Spinal cord (tissue), 10 donors: ENCODE measurements at places on chromosomes 1 and 21. TPM values are rescaled to one million over a fixed set of nuclear protein-coding genes. Genes with fewer than 3 reads are reported as not detected.
A peak's percentile ranks its signal among the peaks of the same experiment; 100 is the strongest.

Gene FMO2
- 4.7 TPM for total RNA-seq

Gene EPHA10
- 9.6 TPM for total RNA-seq

Gene ARHGEF2
- 62.1 TPM for total RNA-seq

Gene VHLL
- not detected for total RNA-seq

Gene TMPRSS15
- total RNA-seq, result 0.10 TPM

Gene TTC39A
- total RNA-seq, result 3.3 TPM

Gene C1orf116
- 0.10 TPM for total RNA-seq

Gene ASPM
- 18.3 TPM for total RNA-seq

Gene MYBPH
- total RNA-seq, result not detected

Gene PTGFR
- 28.9 TPM for total RNA-seq

- DNase-seq, result no peak
- peaks cover 19% of the 10 kb centered on the region for H3K4me1 ChIP-seq
- H3K4me3 ChIP-seq, result no peak overlapping the region
- peaks cover 16% of the 10 kb centered on the region for H3K36me3 ChIP-seq
Measured at GRCh38 chr21:33268737-33269441, 2.7 kb downstream of the IL10RB start.

GRCh38 chr1:50985094-50985493 lies 15.0 kb downstream of the CDKN2C start:
- no peaks in the 10 kb centered on the region for H3K4me1 ChIP-seq
- H3K27ac ChIP-seq, result no peak overlapping the region
- peaks cover 35% of the 10 kb centered on the region for H3K27me3 ChIP-seq
- no peak for DNase-seq
- H3K4me3 ChIP-seq, result no peak overlapping the region
- H3K36me3 ChIP-seq, result no peaks in the 10 kb centered on the region

DNA sequence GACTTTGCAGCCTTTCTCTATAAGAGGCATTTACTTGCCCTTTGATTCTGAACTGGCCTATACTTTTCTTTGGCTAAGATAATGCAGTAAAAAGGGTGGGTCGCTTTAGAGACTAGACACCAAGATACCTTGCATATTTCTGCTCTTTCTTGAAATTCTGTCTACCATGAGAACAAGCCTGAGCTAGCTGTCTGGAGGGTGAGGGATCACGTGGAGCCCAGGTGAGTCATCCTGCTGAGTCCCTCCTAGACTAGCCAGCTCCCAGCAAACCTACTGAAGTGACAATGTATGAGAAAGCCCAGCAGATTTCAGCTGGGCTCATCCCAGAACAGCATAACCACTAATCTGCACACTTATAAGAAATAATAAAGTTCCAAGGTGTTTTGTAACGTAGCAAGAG lies 408.0 kb upstream of the KAZN start:
- no peak for DNase-seq
- no peaks in the 10 kb centered on the region for H3K27me3 ChIP-seq
- no peaks in the 10 kb centered on the region for H3K36me3 ChIP-seq
- H3K4me3 ChIP-seq, result no peak overlapping the region
- H3K27ac ChIP-seq, result no peak overlapping the region

DNA sequence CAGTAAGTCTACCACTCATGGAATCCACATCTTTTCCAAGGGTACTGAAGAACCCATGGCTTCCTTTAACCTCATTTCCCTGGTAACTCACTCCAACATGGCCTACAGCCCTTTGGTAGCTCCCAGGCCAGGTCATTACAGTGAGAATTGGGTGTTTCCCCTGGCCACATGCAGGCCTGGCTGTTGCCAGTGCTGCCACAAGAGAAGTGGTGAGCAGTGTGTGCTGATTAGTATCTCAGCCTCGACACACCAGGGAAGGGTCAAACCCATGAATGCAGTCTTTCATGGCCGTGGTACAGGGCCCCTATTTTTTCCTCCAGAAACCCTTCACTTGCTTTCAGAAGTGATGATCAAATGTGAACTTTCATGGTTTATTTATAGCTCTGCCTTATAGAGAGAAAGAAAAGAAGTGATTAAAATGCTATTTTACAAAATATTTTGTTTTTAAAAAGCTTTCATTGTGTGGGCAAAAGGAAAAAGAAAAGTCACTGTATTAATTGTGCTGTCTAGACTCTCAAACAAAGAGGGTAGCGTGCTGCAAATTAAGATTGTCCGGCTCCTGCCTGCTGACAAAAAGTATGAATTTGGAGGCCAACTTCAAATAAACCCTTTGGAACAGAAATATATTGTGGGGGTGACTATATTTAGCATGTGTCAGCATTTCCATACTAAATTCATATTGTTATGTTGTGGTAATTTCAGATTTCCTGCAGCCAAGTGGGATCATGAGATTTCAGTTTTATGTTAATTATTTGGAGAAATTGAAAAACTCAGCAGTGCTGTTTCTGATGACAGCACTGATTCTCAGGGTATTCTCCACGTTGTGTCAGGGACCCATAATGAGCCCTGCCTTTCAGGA lies 62.0 kb upstream of the HOOK1 start:
- H3K4me3 ChIP-seq, result no peak overlapping the region
- no peaks in the 10 kb centered on the region for H3K27me3 ChIP-seq
- H3K27ac ChIP-seq, result peak overlapping the region; percentile 50
- H3K36me3 ChIP-seq, result no peaks in the 10 kb centered on the region

DNA sequence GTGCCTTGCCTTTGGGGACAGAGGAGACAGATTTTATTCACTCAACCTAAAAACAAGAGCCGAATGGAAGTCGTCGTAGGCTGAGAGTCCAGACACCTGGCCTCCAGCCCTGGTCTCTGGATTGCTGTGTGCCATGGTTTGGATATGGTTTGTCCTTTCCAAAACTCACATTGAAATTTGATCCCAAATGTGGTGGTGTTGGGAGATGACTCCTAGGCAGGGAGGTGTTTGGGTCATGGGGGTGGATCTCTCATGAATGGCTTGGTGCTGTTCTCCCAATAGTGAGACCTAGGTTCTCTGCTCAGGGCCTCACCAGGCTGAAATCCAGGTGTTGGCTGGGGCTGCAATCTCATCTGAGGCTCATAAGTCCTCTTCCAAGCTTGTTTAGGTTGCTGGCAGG lies 75.5 kb downstream of the FOXD2 start:
- DNase-seq, result no peak
- no peak overlapping the region for H3K27ac ChIP-seq
- H3K36me3 ChIP-seq, result no peaks in the 10 kb centered on the region
- H3K4me3 ChIP-seq, result no peak overlapping the region
- H3K27me3 ChIP-seq, result peaks cover 8% of the 10 kb centered on the region

DNA sequence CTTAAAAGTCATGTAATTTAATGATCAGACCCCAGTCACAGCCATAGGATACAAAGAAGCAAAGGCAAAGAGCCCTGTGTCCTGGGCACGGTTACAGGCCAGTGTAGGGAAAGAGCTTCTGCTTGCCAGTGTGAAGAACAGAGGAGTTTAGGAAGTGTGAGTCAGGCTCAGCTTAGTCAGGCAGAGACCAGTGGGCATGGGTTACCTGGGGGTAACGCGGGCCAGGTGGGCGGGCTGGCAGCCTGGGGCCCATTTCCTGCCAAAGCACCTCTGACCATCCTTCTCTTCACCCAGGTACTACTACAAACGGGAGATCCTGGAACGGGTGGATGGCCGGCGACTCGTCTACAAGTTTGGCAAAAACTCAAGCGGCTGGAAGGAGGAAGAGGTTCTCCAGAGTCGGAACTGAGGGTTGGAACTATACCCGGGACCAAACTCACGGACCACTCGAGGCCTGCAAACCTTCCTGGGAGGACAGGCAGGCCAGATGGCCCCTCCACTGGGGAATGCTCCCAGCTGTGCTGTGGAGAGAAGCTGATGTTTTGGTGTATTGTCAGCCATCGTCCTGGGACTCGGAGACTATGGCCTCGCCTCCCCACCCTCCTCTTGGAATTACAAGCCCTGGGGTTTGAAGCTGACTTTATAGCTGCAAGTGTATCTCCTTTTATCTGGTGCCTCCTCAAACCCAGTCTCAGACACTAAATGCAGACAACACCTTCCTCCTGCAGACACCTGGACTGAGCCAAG lies 4.7 kb downstream of the ELF3 start:
- H3K4me3 ChIP-seq, result no peak overlapping the region
- no peak overlapping the region for H3K27ac ChIP-seq
- H3K4me1 ChIP-seq, result peaks cover 11% of the 10 kb centered on the region
- no peak for DNase-seq
- peaks cover 17% of the 10 kb centered on the region for H3K36me3 ChIP-seq
- H3K27me3 ChIP-seq, result no peaks in the 10 kb centered on the region

GRCh38 chr1:76095802-76096201 lies 21.3 kb downstream of the ST6GALNAC3 start:
- no peak for DNase-seq
- no peak overlapping the region for H3K4me3 ChIP-seq
- no peaks in the 10 kb centered on the region for H3K36me3 ChIP-seq
- H3K27ac ChIP-seq, result no peak overlapping the region

- no peaks in the 10 kb centered on the region for H3K27me3 ChIP-seq
- no peak overlapping the region for H3K27ac ChIP-seq
- no peak for DNase-seq
- no peaks in the 10 kb centered on the region for H3K36me3 ChIP-seq
- no peaks in the 10 kb centered on the region for H3K4me1 ChIP-seq
Measured at GRCh38 chr21:31780944-31781343, 49.0 kb upstream of the SCAF4 start.

DNA sequence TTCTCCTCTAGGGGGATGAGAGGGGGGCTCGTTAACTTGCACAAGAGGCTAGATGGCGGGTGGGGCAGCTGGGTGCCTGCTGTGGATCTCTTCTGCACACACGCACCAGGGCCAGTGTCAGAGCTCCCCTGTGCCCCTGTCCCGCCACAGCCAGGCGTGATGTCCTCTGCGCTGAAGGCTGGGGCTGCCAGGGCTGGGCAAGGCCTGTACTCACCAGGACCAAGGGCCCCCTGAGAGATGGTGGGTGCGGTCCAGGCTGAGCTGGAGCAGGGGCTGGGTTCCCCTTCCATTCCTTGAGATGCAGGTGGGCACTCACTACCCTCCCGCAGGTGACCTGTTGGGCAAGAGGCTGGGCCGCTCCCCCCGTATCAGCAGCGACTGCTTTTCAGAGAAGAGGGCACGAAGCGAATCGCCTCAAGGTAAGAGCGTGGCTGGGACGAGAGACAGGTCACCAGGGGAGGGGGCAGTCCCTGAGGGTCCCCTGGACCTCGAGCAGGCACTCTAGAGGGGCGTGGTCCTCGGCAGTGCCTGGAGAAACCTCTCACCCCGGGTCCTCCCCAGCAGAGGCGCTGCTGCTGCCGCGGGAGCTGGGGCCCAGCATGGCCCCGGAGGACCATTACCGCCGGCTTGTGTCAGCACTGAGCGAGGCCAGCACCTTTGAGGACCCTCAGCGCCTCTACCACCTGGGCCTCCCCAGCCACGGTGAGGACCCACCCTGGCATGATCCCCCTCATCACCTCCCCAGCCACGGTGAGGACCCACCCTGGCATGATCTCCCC lies 15.2 kb downstream of the SAMD11 start:
- no peak overlapping the region for H3K27ac ChIP-seq
- H3K4me3 ChIP-seq, result no peak overlapping the region
- peaks cover 36% of the 10 kb centered on the region for H3K36me3 ChIP-seq
- peaks cover 65% of the 10 kb centered on the region for H3K27me3 ChIP-seq

GRCh38 chr1:154877370-154877974 lies 7.4 kb upstream of the KCNN3 start:
- H3K36me3 ChIP-seq, result no peaks in the 10 kb centered on the region
- H3K27me3 ChIP-seq, result no peaks in the 10 kb centered on the region
- peaks cover 21% of the 10 kb centered on the region for H3K4me1 ChIP-seq
- H3K4me3 ChIP-seq, result no peak overlapping the region

- H3K4me3 ChIP-seq, result no peak overlapping the region
- no peak for DNase-seq
- H3K27ac ChIP-seq, result peak overlapping the region; percentile 78
- H3K36me3 ChIP-seq, result no peaks in the 10 kb centered on the region
Measured at GRCh38 chr1:230170153-230170547, 103.1 kb downstream of the GALNT2 start.

GRCh38 chr1:46181343-46182260 lies 5.3 kb upstream of the P3R3URF start:
- DNase-seq, result no peak
- no peaks in the 10 kb centered on the region for H3K36me3 ChIP-seq
- no peak overlapping the region for H3K4me3 ChIP-seq
- H3K27ac ChIP-seq, result no peak overlapping the region
- H3K27me3 ChIP-seq, result no peaks in the 10 kb centered on the region

- H3K27me3 ChIP-seq, result no peaks in the 10 kb centered on the region
- H3K4me3 ChIP-seq, result no peak overlapping the region
- no peaks in the 10 kb centered on the region for H3K4me1 ChIP-seq
- DNase-seq, result no peak
Measured at GRCh38 chr1:158329733-158330132, 1.6 kb downstream of the CD1B start.

DNA sequence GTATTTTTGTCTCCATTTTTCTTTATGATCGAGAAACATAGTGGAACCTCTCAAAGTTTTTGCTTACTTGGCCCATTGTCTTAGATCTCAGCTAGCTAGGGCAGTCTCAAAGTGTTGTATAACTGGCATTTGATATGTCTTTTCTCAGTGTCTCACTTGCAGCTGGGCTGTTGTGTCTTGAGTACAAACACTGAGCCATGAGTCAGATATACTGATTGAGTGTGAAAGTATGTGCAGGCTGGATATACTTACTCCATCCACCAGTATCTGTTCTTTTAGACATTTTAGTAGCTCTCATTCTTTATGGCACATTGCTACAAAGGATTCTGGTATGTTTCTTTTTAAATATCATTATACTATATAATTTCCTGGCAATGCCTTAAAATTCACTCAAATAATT lies 14.3 kb upstream of the GPR52 start:
- H3K36me3 ChIP-seq, result no peaks in the 10 kb centered on the region
- no peaks in the 10 kb centered on the region for H3K4me1 ChIP-seq
- no peak overlapping the region for H3K27ac ChIP-seq
- no peak for DNase-seq
- H3K4me3 ChIP-seq, result no peak overlapping the region
- no peaks in the 10 kb centered on the region for H3K27me3 ChIP-seq

DNA sequence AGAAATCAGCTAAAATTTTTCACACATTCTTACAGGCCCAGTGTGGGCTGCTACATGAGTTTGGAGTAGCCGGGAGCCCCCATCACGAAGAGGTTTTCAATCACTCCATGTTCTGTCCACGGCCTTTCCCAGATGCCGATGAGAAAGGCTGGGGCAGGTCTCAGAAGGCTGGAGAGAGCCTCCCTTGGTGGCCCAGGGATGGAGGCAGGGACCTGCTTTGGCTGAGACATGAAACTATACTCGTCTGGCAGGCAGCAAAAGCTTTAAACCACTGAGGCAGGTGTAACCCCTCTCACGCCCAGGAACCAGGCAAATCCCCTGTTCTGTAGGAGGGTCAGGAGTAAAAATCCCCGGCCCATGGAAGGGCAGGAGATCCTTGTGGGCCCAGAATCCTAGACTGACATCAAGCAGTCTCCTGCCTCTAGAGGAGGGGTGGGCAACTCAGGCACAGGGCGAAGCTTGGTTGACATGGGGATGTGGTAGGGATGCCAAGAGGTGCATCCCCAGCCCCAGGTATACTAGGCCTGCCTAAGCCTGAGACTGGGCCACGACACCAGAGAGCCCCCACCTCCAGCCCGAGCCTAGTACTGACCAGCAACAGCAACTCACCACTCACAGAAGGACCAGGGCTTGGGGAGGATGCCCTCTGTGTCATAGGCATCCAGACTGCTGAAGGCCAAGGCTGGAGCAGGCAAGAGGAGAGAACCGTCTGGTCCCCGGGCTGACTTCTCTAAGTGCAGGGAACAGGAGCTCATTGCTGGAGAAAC lies 9.1 kb downstream of the MMEL1 start:
- peaks cover 27% of the 10 kb centered on the region for H3K27me3 ChIP-seq
- no peak overlapping the region for H3K27ac ChIP-seq
- no peak for DNase-seq
